ENCODE measurements at places on chromosomes 12 and 14.

GRCh38 chr12:70920891-70921290, 353 bp upstream of the PTPRR start:
- DNase-seq, result no peak

DNA sequence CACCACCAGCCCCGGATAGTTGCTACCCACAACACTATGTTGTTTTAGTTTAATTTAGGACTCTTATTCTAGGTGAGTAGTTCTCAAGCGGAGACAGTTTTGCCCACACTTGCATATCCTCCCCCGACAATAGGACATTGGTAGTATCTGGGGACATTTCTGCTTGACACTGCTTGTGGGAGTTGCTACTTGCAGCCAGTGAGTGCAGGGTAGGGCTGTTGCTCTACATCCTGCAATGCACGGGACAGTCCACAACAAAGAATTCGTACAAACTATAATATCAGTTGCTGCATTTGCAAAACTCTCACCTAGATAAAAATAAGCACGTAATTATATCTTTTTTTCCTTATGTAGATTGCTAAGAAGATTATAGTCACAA, 111.8 kb upstream of the DNM1L start:
- no peak for DNase-seq

DNA sequence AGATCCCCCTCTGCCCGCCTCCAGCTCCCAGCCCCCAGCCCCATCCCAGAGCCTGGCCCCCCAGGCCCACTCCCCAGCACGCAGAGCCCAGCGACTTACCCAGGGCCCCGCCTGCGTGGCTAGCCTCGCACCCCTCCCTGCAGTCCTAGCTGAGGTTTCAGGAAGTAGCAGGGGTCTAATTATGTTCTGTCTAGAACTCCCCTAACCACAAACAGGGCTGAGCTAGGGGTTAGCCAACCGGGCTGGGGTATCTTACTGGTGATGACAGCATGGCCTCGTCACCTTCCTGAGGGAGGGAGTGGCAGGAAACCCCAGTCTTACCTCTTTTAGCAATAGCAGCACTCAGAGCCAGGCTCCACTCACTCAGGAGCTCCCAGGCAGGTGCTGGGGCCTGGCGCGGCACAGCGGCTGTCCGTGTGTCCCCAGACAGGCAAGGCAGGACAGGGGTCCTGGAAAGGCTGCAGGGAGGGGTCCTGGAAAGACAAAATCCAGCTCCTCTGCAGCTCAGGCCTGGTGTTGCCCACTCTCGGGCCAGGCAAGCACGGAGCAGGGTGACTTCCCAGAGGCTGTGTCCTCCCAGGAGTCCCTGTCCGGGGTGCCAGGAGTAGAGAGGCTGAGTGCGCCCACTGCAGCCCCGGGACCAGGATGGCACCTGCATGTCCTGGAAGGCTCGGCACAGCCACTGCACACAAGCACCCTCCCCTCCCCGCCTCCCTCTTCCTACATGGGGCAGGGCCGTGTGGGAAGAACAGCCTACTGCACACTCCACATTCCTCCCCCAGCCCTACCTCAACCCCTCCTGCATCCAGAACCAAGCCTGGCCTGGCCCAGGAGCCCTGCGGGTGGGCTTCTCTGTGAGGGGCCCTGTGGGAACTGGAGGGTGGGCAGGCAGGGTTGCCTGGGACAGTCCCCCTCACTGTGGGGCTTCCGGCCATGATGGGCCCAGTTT, at the start of gene GPR132:
Gene GPR132, minus strand, starts transcription at position 151 of the 949 bp plus-strand sequence. CDS start 10,010 bp downstream, outside the sequence.
- DNase-seq, result peak; percentile 79

GRCh38 chr12:85373045-85373444, 93.0 kb downstream of the ALX1 start:
- no peak for DNase-seq

- DNase-seq, result no peak
These were observed 339.0 kb downstream of the FUT8 start for GRCh38 chr14:65751510-65751909.

- no peak for DNase-seq
These were observed 351.0 kb downstream of the NAV3 start for GRCh38 chr12:78181544-78182162.

DNA sequence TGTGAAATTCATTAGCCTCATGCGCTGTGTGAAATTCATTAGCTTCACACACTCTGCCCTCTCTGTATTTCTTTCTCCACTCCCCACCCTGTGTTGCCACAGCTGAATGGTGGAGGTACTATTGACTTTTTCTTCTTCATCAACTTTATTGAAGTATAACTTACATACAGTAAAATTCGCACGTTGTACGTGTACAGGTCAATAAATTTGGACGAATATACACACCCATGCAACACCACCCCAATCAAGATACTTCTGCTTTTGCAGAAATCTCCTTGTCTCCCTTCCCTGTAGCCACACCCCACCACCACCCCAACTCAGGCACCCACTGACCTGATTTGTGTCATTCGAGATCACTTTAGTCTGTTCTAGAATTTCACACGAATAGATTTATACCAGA, 51.8 kb downstream of the FBXL14 start:
- no peak for DNase-seq

DNA sequence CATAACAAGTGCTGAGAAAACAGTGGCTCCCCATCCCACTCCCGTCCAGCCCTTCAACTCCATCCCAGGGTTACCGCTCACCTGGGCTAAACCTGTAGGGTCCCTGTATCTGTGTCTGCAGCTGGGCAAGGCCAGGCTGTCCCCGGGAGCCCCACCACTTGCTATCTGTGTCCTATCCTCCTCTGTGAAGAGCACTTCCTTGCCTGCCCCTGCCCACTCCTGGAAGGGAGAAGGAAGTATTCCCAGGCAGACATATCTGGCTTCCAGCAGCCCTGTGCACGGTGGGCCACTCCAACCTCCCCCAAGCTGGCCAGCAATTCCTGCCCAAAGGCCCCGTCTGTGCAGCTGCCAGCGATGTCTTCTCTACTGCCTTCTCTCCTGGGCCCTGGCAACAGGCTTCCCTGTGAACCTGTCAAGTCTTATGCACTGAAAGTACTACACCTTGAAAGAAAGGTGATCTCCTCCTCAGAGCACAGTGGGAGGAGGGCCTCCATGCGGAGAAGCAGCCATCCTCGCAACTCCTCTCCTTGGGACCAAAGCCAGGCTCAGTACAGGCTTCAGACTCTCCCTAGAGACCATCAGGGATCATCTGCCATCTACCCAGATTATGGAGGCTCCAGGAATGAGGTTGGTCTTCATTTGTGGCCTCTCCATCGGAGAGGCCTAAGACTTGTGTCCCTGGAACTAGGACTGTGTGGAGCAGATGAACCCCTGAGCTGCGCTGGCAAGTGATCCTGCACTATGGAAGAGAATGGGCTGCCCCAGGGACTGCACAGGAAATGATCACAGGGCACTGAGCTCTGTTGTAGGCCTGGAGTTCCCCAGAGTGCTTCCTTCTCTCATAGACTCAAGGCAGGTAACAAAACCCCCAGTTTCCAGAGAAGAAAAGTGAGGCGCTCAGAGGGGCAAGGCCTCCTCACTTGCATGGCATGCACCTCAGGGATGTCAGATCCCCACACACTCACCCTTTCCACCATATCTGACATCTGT, 663.6 kb downstream of the BCL11B start:
- DNase-seq, result no peak

GRCh38 chr12:61869796-61870195, 390.4 kb upstream of the USP15 start:
- no peak for DNase-seq

DNA sequence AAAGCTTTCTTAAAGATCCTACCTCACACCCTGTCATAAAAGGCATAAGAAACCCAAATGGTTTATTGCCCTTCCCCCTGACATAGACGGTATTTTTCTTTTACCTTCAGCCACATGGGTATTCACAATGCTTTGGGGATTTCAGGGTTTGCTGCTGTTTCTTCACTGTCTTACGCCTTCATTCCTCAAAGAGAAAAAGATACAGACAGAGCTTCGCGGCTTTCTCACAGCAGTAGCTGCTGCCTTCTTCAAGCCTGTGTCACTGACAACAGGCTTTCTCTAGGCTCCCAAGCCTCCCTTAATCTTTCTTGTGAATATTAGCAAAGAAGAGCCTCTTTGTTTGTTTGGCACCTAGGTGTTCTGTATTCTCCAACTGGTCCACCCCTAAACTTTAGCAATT, 197.4 kb upstream of the ARID2 start:
- no peak for DNase-seq

GRCh38 chr14:89399594-89400068, 17.4 kb downstream of the FOXN3 start:
- DNase-seq, result no peak

GRCh38 chr14:71141701-71142374, 234.6 kb downstream of the PCNX1 start:
- DNase-seq, result no peak

DNA sequence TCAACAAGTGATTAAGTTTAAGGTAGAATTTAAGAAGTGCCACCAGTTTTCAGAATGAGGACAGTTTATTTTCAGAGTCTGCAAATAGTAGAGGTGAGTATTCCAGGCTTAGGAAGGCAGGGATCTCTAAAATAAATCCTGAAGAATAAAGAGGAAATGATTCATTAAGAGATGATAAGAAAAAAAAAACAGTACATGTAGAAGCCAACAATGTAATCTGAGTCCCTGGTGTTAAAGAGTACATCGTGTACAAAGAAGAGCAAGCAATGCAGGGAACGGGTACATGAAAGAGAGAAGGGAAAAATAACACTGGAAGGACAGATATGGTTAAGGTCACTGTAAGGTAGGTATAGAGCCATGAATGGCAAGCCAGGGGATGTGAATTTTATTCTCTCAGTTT, 95.2 kb upstream of the FOXG1 start:
- no peak for DNase-seq

DNA sequence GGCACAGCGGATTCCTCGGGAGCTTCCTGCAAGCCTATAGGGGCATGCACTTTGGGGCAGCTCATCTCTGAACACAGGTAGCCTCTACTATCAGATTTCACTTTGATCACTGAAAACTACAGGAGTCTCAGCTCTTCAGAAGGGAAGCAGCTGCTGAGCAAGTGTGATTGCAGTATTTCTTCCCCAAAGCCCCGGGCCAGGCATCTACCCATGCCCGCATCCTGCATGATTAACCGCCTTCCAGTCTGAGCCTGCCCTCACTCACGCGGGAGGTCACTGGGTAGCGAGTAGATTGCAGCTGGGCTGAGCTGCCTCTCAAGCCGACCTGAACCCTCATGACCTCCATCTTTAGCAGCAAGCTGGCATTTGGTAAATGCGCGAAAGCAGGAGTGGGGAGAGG, 334.7 kb downstream of the DPF3 start:
- DNase-seq, result no peak

GRCh38 chr12:112096667-112097066, 11.9 kb downstream of the NAA25 start:
- DNase-seq, result no peak

DNA sequence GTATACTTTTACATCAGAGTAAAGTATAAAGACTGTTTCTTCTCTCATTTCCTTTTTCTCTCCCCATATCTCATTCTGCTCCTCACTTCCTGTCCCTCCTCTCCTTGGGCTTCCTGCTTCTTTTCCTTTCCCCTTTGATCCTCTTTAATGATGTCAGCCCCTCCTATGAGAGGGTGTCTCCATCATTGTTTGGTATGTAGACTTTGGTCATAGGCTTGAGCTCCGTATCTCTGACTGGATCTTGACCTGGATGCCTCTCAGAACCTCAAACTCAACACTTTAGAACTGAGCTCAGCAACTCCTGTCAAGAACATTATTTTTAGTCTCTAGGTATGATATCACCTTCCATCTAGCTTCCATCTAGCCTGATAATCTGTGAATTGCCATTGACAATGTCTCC, 50.3 kb downstream of the AKAP6 start:
- no peak for DNase-seq

- no peak for DNase-seq
These were observed 181.5 kb downstream of the VRK1 start for GRCh38 chr14:96978525-96979272.

- DNase-seq, result no peak
These were observed 138.4 kb downstream of the ATP23 start for GRCh38 chr12:58079806-58080205.

GRCh38 chr14:55356913-55357312, 54.7 kb downstream of the ATG14 start:
- no peak for DNase-seq

DNA sequence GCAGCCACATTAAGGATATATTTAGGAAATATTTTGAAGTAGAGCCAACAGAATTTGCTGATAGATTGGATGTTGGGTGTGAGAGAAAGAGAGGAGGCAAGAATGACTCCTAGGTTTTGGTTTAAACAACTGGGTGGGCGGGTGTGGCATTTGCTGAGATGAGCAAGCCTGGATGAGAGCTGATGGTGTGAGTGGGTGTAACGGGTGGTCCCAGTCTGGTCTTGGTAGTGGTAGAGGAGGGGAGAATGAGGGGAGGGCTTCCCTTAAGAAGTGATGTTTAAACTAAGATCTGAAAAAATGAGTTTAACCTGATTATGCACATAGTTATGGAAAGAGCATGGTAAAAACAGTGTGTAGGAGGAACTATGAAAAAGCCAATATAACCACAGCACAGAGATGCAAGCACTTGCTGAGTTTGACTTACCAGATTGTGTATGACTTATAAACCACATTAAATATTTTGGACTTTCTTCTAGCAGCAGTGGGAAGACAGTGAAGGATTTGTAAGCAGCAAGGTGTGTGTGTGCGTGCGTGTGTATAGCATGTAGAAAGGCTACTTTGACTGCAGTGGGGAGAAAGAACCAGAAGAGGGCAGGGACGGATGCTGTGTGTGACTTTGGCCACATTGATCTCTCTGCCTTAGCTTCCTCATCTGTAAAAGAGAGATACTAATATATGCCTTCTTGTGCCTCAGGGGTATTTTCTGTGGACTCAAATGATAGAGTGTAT, 139.7 kb downstream of the PRIMA1 start:
- DNase-seq, result peak; percentile 13

DNA sequence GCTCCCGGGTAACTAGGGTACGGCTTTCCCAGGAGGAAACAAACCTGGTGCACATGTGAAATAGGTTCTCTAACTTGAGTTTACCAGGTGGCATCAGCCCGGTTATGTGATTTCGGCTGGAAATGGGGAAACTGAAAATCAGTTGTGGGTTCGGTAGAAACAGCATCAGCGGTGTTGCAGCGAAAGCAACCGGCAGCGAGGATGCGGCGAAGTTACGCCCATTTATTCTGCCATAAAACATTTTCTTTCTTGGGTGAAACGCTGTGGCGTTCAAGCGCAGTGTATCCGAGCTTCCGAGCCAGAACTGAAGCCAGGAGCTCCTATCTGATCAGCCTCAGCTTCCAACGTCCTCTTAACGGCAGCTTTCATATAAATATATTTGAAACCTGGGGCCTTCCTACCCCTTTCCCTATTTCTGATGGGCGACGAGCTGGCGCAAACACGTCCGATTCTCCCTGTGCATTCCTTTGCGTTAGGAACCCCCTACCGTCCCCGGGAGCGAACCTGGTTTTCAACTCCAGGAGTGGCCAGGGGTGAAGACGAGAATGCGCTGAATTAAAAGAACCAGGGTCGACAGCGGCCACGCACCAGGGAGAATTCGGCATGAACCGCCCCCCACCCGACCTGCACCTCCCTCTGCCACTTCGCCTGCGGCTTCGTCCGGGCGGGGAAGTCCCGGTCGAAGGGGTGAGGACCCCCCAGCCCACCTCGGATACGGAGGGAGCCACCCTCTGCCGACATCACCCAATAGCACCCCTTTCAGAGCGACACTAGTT, 1.6 kb downstream of the DPF3 start:
- no peak for DNase-seq

Measured in activated T-cell treated with anti-CD3 and anti-CD28 coated beads for 48 hours (primary cell).